Stimulated activated CD4-positive, alpha-beta T cell treated with anti-CD3 and anti-CD28 coated beads, Interleukin-1b, Interleukin-23, amount 100 ng/mL, for 24 hours (primary cell): ENCODE measurements at places on chromosomes 4 and X.

DNA sequence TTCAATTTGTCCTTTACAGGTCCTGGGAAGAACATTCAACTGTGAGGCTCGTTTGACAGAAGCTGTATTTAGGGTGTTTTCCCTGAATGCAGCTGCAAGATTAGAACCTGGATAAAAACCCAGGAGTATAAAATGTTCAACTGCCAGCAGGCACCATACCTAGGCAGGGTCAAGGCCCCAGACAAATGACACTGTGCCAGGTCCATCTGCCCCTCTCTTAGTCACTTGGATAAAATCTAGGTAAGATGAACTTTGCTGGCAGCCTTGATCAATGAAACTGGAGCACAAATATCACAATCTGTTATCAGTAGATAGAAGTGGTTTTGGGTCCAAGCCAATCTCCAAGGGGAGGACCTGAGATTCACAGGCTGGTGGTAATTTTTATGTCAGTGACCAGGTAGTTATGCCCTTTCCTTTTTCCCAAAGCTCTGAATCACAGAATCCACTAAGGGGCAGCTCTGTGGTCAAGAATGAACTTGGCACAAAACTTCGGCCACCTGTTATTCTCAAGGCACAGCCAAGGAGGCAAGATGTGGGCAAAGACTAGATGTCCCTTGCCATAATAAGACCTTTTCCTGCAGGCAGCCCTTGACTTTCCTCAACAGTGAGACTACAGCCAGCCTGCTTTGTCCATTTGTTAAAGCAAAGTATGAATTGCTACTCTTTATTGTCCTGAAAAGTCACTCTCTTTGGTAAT, 501.0 kb downstream of the PPARGC1A start:
- no peak for DNase-seq

DNA sequence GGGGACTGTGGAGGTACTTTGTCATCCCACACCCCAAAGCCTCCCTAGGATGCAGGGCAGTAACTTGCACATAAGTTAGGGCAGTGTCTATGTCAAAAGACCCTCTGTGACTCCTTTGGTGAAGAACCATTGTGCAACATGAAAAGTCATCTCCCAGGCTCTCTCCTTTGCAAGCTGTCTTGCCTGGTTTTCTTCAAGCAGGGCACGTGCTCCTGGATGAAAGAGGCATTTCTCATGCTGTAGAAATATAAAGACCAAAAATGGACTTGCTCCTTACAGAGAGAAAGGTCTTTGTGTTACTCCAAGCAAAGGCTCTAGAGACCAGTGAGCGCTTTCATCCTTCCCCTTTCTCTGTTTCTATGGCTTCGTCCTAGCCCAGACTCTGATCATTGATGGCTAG, 44.9 kb downstream of the PLAC1 start:
- no peak for DNase-seq

- DNase-seq: no peak
Observed at GRCh38 chr4:5976921-5977320, 41.3 kb downstream of the C4orf50 start.

DNA sequence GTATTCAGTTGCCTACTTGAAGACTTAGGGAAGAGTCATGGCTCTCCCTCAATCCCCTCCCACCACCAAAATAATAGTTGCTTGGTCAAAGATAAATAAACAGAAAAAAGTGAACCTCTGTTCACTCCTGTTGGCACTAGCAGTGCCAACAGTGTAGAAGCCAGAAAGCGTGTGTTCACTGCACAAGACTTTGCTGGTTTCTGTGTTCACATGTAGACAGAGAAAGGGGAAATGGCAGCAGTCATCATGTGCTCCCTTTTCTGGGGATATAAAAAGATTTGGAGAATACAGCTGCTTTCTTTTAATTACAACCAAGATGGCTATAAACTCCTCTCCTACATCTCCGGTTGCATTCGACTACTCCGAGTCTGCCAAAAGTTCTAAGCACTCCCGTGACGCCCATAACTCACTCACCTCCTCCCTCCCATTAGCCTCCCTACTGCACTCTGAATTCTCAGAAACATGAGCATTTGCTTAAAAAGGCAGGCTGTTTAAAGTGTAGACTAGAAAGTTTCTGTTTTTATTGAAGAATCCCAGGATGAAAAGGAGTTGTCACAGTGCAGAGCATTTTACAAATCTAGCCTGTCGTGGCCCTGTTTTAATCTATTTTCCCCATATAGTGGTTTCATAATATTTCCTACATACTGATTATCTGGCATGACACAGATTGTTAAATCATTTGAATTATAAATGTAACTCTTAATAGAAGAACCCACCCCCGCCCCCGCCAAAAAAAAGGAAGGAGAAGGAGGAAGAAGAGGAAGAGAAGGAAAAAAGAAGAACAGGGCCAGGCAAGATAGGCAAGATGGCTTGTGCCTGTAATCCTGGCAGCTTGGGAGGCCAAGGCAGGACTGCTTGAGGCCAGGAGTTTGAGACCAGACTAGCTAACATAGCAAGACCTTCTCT, 16.7 kb downstream of the LGI2 start:
- no peak for DNase-seq

DNA sequence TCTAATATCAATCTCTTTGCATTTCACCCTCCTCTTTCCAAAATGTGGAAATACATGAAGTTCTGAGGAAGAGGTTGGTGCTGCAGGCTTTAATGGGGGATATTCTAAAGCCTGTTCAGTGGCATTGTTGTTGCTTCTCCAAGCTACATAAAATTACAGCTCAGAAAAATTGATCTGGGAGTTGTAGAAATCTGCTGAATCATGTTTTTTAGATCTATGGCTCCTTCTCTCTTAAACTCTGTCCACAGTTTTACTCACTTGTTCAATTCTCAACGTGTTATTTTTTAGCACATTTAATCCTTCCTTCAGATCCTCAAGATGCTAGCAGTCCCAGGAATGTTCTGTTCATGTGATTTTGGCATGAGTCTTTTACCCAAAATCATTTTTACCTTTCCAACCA, 949.5 kb upstream of the ADGRL3 start:
- no peak for DNase-seq

- no peak for DNase-seq
Observed at GRCh38 chr4:150354214-150354796, 227.6 kb upstream of the MAB21L2 start.

- DNase-seq: no peak
Observed at GRCh38 chr4:121822796-121823504, 733 bp downstream of the CCNA2 start.

DNA sequence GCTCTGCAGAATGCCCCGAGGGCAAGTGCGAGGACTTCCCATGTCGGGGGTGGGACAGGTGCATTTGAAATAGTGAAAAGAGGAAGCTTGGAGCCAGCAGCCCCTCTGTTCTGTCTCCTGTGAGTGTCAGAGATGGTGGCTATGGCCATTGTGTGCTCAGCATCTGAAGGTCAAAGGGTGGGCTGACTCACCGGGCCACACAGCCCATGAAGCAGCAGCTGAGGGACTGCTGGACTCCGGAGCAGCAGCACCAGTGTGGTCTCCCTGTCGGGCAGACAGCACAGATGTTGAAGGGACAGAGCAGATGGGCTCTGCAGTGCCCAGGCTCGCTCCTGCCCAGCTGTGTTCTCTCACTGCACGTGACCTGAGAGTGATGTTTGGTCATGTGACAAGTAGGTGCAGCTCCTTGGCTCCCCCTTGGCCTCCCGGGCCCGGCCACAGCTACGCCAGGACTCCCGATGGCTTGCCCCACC, 53.5 kb downstream of the TBC1D14 start:
- DNase-seq: no peak

GRCh38 chr4:102693262-102693850, 67.4 kb downstream of the MANBA start:
- DNase-seq: no peak

DNA sequence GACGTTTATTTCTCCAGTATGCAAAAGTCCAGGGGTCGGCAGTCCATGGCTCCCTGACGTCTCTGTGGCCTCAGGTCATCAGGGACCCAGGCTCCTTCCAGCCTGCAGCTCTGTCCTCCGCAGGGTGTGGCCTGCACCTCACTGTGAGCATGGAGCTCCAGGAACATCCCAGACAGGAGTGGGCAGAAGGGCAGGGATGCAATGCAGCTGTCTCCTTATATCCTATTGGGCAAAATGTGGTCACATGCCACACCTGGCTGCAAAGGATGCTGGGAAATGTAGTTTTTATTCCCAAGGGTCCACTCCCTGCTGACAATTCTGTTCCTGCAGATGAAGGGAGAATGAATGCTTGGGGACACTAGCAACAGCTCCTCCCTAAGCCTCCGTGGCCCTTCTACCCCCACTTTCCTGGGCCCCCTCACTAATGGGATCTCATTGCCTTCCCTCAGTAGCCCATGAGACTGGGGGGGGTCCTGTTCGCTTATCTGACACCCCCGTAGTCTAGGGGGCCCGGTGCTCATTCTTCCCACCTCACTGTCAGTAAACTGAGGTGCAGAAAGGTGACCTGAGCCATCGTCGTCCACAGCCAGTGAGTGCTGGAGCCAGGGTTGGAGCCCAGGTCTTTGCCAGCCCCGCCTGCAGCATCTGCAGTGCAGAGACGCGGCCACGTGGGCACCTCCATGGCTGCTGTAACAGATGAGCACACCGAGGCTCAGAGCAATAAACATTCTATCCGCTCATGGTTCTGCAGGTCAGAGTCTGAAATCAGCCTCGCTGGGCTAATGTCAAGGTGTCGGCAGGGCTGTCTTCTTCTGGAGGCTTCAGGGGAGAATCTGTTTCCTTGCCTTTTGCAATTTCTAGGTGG, 5.9 kb upstream of the GRPEL1 start:
- DNase-seq: no peak

GRCh38 chr4:25903900-25904747, 9.9 kb upstream of the SMIM20 start:
- DNase-seq: no peak

- no peak for DNase-seq
Observed at GRCh38 chr4:89658701-89659024, 178.3 kb downstream of the SNCA start.

DNA sequence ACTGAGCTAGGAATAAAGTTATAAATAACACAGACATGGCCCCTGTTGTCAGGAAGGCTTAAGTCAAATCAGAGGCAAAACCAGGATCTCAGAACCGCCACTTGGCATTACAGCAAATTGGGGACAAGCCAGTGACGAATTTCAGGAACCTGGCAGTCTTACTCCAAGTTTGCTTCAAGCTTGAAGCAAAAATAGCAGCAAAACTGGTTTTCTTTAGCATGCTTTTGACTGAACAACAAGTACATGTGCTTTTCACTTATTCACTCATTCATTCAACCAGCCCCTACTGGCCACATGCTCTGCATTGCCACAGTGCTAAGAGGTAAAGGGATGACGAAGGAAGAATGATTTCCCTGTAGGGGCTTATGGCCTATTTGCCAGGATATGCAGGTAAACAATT, 253.9 kb upstream of the PPARGC1A start:
- DNase-seq: no peak

GRCh38 chr4:78379991-78380729, 171.4 kb upstream of the ANXA3 start:
- DNase-seq: no peak

DNA sequence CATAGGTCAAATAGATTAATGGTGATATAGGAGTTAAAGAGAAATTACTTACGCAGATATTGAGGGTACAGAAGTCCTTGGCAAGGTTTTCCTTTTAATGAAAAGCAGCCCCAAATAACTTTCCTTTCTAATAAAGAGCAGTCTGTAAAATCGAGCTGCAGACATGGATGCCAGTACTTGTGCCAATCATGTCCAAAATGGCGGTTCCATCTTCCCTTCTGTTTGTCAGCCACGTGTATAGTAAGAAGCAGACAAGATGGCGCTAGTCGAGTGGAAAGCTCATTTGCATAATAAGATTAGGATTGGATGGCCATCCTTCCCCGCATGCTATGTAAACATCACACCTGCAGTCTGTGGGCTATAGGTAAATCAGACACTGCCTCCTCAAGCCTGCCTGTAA, 68.5 kb downstream of the FGFBP1 start:
- DNase-seq: no peak

DNA sequence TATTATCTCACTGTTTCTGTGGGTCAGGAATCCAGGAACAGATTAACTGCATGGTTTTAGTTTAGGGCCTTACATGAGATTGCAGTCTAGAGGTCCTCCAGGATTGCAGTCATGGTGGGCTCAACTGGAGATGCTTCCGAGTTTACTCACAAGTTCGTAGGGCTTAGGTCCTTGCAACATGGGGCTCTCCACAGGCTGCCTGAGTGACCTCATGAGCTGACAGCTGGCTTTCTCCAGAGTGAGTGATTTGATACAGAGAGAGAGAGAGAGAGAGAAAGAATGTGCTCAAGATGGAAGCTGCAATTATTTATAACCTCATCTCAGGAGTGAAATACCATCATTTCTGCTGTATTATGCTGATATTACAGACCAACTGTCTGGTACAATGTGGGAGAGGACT, 168.9 kb downstream of the GPAT3 start:
- no peak for DNase-seq

- no peak for DNase-seq
Observed at GRCh38 chr4:133068083-133068482, 81.0 kb upstream of the PCDH10 start.

GRCh38 chr4:137664046-137664387, 131.7 kb upstream of the PCDH18 start:
- no peak for DNase-seq

DNA sequence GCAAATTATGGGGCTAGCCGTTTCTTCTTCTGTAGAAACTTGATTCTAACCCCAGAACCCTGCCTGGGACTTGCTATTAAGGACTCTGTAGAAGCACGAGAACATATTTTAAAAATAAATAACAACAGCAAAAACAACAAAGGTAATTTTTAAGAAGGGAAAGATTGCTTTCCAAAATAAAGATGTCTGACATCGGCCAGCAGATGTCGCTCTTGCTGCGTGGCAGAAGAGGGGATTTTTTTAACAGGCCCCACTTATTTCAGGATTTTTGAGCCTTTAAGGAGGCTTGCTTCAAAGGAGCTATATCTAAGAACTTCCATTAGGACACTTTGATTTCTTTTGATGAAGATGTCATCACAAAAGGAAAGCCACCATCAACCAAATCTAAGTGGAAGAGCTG, 62.8 kb upstream of the EGFL6 start:
- peak; percentile 30 for DNase-seq

DNA sequence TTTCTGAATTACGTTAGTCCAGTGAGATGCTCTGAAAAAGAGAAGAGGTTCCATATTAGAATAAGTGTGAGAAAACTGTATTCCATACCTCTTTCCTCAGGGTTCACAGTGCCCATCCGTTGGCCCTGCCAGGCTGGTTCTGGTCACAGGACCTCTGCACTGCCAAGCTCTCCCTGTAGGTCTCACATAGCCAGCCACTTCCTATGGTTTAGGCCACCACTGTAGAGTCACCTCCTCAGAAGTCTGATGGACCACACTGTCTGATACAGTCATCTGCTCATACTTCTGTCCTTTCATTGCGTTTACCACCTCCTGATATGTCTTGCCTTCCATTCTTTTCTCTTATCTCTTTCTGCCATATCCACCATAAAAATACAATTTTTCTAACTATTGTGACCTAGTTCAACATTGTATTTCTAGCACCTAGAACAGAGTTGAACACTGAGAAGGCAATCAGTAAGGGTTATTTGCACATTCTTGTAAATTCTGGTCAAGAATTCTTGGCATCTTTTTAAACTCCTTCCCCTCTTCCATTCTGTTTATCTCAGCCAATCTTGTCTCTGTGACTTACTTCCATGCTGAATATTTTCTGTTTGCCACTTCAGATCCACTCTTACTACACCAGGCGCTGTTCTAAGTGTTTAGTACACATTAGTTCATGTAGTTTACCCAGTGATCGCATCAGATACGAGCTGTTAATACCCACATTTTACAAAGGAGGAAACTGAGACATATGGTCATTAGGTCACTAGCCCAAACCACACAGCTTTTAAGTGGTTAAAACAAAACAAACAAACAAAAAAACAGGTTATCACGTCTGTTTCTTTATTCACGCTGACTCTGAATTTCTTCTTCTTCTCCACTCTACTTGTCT, 125.6 kb downstream of the CBR4 start:
- no peak for DNase-seq
